Omental fat pad (tissue), 4 donors: ENCODE measurements at places on chromosomes 1 and 21.

DNA sequence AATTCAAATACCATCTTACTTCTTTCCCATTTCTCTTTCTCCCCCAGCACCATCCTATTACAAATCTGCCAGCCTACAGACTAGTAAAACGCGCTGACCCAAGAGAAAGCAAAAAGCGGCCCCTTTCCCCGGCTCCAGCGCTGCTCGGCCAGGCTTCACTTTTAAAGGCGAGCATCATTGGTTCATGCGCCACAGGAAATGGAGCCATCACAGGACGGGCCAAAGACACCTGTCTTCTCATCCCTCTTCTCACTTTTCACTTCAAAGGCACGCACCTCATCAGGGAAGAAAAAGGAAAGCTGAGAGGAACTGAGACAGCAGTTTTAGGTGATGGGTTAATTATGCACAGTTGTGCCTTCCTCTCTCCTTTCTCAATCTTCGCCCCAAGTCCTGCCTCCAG lies 664.2 kb upstream of the USP24 start:
- no peak for DNase-seq

- DNase-seq = no peak
Observed at GRCh38 chr1:11413986-11414391, 65.0 kb upstream of the DISP3 start.

- DNase-seq = no peak
Observed at GRCh38 chr1:26694638-26695355, 1.0 kb upstream of the ARID1A start.

GRCh38 chr1:47650611-47651010 lies 212.8 kb downstream of the FOXD2 start:
- no peak for DNase-seq

GRCh38 chr1:93489756-93490155 lies 41.8 kb downstream of the FNBP1L start:
- DNase-seq = no peak

DNA sequence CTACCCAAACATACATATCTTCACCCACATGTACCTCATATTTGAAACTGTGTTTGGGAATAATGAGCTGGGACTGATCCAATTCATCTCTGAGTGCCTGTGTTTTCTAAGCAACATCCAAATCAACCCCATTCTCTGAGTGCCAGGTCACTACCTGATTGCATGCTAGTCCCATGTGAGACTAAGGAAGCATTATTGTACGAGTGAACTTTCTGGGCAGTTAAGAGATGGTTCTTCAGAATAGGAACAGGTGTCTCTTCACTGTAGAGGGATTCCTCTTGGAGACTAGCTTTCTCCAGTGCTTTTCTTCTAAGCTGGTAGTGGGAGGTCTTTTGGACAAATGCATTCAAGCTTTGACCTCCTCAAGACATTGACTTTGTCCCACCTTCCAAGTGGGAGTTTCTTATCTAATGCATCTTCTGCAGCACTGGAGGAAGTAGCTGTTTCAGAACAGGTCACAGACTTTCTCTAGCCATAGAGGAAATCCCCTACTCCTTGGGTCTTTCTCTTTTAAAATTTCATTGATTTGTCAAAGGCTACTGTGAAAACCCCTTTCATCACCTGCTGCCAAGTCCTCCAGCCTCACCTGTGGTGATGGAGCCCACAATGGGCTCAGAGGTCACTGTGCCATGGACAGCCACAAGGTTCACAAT lies 172.0 kb upstream of the KIAA0040 start:
- DNase-seq = no peak

- DNase-seq = no peak
Observed at GRCh38 chr21:36710729-36711048, 11.8 kb downstream of the SIM2 start.

- no peak for DNase-seq
Observed at GRCh38 chr1:245232931-245233330, 78.1 kb downstream of the KIF26B start.

- no peak for DNase-seq
Observed at GRCh38 chr1:24374891-24375786, 38.4 kb downstream of the STPG1 start.

- DNase-seq = no peak
Observed at GRCh38 chr1:67815303-67816094, 17.8 kb downstream of the GNG12 start.

GRCh38 chr1:145983960-145984830 lies 12.2 kb downstream of the TXNIP start:
- DNase-seq = no peak

- DNase-seq = no peak
Observed at GRCh38 chr1:147784941-147785340, 24.5 kb upstream of the GJA5 start.

DNA sequence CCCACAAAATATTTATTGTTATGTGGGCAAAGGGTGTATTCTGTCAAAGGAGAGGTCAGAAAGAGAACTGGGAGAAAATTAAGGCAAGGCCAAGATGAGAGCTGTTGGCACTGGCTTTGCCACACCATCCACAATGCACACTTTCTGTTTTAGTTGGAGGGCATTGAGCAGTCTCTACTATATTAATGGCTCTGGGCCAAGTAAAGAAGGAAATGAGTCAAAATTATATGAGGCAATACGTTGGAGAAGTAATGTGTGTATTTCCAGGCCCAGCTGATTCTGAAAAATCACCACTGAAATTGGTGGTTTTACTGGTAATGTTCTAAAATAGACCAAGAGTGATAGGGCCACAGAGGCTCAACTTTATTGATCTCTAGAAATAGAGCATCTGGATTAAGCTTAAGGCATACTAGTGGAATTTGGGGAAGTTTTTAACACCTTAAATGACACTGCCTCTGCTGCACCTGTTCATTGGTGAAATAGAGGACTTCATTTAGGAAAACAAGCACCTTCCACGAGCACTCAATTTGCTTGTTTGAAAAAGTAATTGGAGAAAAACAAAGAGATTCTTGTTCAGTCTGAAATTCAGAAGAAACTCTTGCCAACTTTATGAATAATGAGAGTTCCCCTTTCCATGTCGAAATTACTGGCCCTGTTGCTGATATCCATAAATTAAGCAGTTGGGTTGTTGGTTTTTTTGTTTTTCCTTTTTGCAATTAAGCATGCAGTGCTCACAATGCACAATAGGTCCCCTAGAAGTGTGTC lies 424.9 kb downstream of the ADGRL2 start:
- DNase-seq = no peak

DNA sequence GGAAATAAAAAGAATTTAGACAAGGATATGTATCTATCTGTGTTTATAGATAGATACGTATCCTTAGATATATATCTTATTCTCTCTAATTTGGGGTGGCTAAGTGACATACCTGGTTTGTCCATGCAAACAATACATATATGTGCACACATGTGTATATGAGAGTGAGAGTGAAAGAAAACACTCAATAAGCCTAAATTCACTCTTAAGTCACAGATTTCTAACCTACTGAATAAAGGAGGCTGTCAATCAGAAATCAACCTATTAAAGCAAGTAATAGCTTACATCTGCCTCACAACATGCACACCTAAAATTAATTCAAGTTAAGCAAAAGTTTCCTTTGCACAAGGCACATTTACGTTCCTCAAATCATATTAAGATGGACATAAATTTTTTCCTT lies 106.9 kb upstream of the LBR start:
- no peak for DNase-seq

- no peak for DNase-seq
Observed at GRCh38 chr1:11198851-11199594, 9.9 kb downstream of the ANGPTL7 start.

GRCh38 chr1:151147132-151147503 lies 687 bp upstream of the SEMA6C start:
- DNase-seq = no peak

- DNase-seq = no peak
Observed at GRCh38 chr1:190759807-190760206, 282.1 kb upstream of the BRINP3 start.

- no peak for DNase-seq
Observed at GRCh38 chr1:172040466-172040865, 199.2 kb downstream of the DNM3 start.

DNA sequence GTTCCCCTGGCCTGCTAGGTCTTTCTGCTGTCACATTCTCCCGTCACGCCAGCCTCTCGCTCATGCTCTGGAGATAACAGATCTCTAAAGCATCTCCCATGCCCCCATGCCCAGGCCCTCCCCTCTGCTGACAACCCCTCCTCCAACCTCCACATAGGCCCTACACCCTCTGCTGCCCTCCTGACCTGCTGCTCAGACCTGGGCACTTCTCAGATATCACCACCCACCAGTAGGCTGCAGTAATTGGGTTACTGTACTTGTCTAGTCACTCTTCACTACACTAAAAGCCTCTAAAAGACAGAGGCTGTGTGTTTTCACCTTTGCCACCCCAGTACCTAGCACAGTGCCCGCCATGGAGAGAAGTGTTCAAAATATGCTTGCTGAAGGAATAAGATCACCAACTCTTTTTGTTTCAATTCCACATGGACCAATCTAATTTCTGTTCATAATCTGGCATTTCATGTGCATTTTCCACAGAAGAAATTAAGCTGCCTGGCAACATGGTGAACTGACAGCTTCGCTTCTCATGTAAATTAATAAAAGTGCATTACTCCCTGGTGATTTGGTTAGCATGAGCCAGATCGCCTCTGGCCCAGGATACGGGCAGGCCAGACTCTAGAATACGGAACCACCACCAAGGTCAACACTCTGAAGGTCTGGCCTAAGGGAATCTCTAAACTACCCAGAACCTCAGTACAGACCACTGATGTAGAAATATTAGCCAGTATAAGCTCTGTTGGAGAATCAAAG lies 20.7 kb downstream of the LBR start:
- no peak for DNase-seq

DNA sequence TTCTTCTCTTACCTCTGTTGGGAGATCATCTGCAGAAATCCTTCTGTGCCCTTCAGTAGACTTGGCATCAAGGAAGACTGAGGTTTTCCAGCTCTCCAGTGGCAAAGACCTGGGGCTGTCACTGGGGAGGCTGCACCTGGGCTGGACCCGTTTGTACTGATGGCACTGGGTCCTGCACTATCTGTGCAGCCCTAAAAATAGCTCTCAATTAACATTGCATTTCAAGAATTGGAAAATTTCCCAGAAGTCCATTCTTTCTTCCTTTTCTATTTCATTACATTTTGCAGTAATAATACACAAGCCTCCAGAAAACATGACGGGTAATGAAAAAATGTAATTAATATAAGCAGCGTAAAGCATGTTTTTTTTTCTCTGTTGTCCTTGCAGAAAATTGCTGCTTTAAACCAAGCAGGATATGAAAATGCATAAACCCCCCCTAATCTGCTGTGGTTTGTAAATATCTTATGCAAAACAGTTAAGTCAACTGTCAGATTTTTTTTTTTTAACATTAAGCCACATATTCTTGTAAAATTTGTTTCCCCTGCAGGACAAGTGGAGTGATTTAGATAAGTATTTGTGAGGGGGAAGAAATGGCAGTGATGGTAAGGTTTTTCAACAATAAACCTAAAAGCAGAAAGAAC lies 64.9 kb downstream of the LMO4 start:
- no peak for DNase-seq

GRCh38 chr1:167799747-167800146 lies 78.0 kb downstream of the MPZL1 start:
- DNase-seq = no peak

DNA sequence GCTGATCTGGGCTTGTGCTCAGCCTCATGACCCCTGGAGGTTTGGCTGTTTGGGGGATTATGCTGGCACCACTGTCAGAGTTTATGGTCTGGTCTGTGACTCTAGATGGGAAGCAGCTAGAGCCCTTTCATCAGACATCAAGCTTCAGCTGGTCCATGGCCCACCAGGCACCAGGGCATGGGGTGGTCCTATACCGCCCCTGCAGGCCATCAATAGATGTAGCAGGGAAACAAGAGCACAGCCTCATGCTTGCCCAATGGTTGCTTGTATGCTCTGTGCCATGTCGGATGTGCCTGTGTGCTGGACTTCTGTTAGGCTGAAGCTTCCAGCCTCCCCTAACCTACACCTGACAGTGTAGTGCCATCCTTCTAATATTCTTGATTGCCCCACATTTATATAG lies 71.1 kb upstream of the CD34 start:
- no peak for DNase-seq

- no peak for DNase-seq
Observed at GRCh38 chr1:44802306-44803061, 2.3 kb downstream of the PLK3 start.

- no peak for DNase-seq
Observed at GRCh38 chr1:11485191-11485590, 6.2 kb downstream of the DISP3 start.

DNA sequence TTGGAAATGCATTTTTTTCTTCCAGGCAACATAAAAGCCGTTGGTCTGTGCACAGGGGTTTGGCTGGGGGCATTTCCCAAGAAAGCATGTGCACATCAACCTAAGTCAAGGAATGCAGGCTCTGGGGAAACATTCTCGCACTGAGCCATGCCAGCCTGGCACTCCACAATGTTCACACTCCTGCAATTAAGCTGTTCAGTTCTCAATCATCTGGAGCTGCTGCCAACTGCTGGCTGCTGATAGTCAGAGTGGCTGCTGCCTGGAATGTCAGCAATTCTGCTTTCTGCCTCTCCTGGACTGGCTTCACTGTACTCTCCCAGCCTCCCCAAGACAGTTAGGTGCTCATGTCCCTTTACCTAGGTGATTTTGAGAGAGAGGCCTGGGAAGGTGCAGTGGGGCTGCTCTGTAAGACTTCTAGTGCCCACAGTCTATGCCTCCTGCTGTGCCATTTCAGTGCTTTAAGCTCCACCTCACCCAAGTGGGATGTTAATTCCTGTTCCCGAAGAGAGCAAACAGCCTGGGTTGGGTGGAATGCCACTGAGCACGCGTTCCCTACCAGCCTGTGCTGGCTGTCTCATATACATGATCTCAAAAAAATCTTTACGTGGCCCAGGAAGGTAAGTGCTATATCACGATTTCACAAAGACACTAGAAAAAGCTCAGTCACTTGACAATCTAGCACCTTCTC lies 131.7 kb downstream of the BRINP2 start:
- DNase-seq = no peak

DNA sequence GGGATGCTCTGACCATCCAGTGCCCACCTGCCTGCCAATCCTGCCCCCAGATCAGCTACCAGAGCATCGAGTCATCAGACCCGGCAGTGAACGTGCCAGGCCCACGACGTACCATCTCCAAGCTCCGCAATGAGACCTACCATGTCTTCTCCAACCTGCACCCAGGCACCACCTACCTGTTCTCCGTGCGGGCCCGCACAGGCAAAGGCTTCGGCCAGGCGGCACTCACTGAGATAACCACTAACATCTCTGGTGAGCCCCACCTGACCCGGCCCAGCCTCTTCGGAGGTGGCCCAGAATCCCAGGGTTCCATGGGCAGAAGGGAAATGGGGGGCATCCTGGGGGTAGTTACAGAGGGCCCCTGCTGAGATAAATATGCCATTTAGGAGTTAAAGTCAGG lies 43.1 kb downstream of the PTPRU start:
- no peak for DNase-seq

DNA sequence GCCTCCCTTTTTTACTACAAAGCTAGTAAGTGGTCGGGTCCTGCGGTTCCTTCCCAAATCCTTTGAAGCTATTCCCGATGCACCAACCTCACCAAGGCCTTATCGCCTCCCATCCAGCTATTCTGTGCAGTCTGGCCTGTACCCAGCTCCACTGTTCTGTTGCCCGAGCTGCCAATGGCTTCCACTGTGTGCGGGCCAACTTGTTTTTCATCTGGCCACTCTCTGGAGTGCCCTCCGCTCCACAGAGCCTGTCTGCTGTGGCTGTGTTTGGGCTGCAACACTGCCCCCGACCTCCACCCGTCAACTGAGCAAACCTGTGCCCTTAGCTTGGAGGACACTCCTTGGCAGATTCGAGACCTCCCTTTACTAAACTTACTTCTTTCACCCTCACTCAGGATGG lies 125.0 kb downstream of the KIAA0319L start:
- DNase-seq = no peak
